ENCODE measurements at places on chromosomes 2 and 18.

GRCh38 chr18:21955757-21956652 lies 213.4 kb upstream of the GATA6 start:
- DNase-seq = peak; percentile 56

DNA sequence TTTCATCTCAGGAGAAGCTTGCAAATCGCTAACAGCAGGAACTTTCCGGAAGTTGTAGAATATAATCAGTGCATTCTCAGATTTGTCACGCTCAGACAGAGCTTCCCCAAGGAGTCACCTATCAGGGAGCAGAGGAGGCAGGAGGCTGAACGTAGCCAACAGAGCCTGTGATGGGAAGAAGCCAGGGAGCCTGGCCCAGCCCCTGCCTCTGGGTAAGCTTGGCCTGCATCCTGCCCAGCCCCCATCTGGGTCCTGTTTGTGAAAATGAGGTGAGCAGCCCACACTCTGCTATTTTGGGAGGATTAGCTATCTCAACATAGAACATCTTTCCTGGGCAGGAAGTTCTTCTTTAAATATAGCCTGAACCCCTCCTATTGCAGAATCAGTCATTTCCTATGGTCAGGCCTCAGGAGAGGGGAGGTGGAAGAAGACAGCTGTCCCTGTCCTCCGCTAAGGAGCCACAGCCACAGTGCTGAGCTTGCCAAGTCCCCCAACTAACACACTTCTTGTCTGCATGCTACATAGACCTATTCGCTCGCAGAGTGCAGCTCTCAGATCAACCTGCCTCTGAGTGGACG lies 19.2 kb upstream of the PKDCC start:
- DNase-seq = no peak

GRCh38 chr18:35121531-35121930 lies 80.3 kb downstream of the MAPRE2 start:
- no peak for DNase-seq

GRCh38 chr2:33620-34019 lies 12.7 kb downstream of the FAM110C start:
- no peak for DNase-seq

- peak; percentile 61 for DNase-seq
These were observed 114.0 kb downstream of the FAM210A start for GRCh38 chr18:13612196-13612997.

GRCh38 chr18:9017167-9017904 lies 85.2 kb upstream of the NDUFV2 start:
- peak; percentile 36 for DNase-seq

DNA sequence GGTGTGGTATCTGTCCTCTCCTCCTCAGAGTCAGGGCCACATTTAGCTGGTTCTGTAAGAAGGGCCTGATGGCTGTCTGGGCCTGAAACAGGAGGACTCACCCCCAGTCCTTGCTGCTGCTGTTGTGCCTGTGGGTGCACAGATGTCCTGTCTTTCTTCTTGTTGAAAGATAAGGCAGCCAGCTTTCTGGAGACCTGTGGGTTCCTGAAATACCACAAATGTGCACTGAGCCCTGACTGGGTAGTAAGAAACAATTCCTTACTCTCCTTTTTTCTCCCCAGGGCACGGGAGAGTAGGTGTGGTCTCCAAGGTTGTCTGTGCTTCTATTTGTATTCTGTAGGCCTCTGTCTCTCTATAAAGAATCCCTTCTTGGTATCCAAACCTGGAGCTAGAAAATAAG lies 96.2 kb upstream of the DLX2 start:
- no peak for DNase-seq

DNA sequence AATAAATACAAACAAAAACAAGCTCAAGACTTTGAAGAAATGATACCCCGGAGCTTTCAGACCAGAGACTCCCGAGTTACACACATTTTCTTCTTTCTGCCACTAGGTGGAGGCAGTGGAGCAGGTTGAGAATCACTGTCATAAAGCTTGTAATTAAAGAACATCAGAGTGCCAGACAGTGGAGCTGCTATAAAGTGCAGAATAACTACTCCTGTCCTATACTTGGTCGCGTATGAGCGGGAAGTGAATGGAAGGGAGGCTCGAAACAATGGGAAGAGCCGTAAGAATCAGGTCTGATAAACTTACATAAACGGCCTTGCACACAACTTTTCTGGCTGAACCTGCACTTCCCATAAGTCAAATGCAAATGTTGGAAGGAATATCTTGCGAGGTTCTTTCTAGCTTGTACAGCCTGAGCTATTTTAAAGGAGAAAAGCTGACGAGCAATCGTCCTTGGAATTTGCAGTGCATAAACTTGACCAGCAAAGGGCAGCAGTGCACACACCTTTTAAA lies 189.0 kb downstream of the RPIA start:
- no peak for DNase-seq

- DNase-seq = no peak
These were observed 16.7 kb upstream of the UGT1A9 start for GRCh38 chr2:233655043-233655442.

DNA sequence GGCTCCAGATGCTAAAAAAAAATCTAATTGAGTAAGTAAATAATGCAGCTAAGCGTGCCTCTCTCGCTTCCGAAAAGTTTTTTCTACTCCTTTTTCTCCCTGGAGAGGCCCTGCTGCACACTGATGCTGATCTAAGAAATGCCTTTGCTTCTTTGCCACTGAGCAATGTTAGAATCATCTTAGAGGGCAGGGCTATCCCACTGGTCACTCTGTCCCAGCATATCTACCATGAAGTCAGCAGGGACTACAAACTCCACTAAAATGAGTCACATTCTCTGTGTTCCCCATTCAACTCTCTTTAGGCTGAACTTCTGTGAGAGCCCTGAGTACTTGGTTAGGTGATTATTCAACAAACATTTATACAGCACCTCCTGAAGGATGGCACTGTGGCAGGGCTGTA lies 127.6 kb upstream of the LYPD1 start:
- no peak for DNase-seq

Data from activated naive CD8-positive, alpha-beta T cell treated with anti-CD3 and anti-CD28 coated beads, Interleukin-2, amount 50 U/mL, for 16 hours (primary cell).